ENCODE measurements at places on chromosomes 2 and 18.

- DNase-seq = no peak
These were observed 50.4 kb downstream of the CCDC102B start for GRCh38 chr18:68848242-68848641.

GRCh38 chr2:215236131-215236530, 75.7 kb upstream of the ATIC start:
- DNase-seq = no peak

DNA sequence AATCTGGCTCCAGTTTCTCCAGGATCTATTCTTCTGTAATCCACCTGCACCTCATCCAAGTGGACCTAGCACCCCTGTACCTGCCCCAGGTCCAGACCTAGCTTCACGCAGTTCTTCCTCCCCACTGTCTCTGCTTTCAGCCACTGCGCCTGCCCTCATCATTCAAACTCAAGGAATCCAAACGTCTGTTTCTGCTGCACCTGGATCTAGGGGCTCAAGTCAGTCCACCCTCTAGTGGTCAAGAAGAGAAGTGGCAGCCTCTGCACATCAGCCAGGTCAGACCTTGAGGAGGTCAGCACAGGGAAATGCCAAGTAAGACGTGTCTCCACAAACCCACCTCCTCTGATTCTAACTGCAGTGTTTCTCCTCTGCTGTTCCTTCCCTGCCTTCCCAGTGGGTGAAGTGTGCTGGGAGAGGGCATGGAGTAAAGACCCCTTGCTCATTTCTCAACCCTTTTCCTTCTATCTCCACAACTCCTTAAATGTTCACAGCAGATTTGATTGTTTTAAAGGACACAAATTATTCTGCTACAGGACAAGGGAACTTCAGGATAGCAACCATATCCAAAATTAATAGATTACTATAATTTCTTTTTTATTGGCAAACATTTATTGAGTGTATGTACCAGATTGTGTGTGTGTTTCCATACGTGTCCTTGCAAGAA, 8.6 kb upstream of the RNF152 start:
- DNase-seq = no peak

DNA sequence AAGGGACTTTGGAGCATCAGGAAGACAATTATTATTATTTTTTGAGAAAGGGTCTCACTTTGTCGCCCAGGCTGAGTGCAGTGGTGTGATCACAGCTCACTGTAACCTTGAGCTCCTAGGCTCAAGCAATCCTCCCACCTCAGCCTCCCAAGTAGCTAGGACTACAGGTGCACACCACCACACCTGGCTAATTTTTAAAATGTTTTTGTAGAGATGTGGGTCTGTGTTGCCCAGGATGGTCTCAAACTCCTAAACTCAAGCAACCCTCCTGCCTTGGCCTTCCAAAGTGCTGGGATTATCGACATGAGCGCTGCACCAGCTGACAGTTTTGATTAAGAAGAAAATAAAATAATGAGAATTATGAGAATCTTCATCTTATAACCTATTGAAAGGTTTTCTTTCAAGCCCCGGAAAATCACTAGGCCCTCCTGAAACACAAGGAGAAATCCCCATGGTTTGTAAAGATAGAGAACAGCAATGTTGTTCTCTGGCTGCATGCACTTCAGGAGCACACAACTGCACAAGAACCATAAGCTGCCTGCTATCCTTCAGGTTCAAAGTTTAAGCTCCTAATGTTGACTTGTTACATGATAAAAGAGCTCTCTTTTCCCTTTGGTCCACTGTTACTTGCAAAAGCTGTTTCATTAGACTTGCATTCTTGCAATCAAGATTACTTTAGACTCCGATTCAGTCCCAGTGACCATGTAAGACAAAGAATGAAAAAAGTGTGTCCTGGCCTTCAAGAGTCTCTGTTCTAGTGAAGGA, 16.8 kb downstream of the NPC1 start:
- DNase-seq = no peak

DNA sequence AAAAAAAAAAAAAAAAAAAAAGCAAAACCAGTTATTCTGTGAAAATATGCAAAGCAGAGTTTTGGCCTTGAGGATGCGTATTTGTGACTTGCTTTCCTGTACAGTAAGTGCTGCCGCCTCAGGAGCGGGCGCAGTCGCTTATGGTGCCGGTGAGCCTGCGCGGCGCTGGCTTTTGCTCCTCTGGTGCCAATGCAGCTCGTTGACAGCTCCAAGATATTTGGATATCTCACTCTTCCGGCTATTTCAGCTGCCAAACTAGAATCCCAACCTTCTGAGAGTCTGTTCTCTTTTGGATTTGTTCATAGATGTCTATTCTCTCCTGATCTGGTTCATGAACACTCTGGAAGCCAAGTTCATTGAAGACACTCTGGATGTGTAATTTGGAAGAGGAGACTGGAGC, 184.1 kb downstream of the AGAP1 start:
- no peak for DNase-seq

GRCh38 chr2:62222171-62222570, 26.3 kb downstream of the B3GNT2 start:
- no peak for DNase-seq

- DNase-seq = no peak
These were observed 33.5 kb upstream of the GPC1 start for GRCh38 chr2:240401781-240402551.

- DNase-seq = no peak
These were observed 47.0 kb downstream of the COL4A4 start for GRCh38 chr2:227117027-227117426.

DNA sequence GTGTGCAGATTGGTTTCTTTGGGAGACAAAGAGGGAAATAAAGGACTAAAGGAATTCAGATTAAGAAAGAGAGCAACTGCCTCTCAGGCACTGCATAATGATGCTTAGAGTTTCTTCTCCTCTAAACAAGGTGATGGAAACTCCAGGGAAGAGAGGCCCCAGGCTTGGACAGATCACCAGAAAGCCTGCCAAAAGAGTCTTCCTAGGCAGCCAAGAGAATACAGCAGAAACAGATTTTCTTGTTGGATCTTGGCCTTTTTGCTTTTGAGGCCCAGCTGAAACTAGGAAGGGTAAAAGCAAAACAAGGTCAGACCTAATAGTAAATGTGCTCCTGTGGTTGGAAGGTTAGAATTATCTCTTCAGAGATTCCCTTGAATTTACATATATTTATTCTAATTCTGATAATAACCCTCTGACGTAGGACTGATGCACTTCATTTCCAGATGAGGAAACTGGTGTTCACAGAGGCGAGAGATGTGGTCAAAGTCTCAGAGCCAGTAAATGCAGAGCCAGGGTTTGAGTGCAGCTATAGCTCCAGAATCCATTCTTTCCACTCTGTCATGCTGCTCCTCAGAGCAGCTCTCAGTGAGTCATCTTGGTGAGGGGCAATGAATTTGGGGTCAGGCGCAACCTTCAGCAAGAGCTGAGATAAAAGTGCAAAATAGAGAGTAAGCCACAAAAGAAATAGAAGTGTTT, 142.3 kb upstream of the FBXO11 start:
- no peak for DNase-seq

DNA sequence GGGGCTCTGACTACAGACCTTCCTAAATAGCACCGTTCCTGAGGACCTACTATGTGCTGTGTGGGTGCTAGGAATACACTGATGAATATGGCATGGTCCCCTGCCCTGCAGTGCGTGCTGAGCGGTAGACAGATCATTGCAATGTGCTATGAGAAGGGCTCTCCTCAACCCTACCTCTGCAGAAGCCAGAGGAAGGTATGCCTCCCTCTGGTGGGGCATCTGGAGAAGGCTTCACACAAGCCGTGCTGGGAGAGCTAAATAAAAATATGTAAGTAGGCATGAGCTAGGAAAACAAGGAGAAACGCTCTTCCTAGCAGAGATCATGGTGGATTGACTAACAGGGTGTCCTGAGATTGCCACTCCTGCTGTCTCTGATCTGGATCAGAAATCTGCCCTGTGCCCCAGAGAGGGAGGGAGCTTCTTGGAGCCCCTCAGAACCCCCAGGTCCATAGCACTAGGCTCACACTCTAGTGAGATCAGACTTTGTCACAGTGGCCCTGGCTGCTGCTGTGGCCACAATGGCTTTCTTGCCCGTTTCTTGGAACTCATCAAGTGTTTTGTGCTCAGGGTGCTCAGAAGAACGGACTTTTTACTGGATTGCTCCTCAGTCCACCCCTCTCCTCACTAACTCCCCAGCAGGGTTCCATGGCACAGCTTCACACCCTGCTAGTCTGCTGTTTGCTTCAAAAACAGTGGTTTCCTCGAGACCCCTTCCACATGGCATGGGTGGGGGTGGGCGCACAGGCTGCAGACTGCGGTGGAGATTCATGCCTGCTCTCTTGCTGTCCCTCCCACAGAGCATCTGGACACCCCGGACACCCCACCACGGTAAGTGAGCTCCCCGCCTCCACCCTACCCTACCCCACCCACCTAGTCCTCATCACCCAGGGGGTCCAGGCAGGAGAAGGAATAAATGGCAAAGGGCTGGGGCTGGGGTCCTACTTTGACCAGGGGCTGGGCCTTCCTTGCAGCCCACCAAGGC, 14.2 kb downstream of the SIGLEC15 start:
- DNase-seq = no peak

GRCh38 chr2:182128821-182129707, 143.4 kb downstream of the PPP1R1C start:
- no peak for DNase-seq

DNA sequence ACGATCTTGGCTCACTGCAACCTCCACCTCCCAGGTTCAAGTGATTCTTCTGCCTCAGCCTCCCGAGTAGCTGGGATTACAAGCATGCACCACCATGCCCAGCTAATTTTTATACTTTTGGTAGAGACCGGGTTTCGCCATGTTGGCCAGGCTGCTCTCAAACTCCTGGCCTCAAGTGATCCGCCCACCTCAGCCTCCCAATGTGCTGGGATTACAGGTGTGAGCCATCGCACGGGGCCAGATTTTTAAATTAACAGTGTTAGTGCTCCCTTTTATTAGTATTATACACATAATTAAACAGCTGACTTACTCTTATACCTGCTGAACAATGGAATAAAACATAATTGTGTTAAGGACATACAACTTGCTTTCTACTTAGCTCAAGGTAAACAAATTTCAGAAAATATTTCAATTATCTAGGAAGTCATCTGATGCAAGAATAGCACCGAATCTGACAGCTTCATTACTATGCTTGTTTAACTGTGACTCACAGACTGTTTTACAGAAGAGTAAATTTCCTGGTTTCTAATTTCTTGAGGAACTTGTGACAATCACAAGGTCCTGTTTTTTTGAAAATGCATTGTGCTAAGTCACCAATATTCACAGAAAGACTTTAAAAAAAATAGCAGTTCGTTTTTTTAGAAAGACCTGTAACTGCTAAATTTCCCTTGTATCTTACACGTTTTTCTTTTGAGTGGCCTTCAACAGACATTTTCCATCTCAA, 51.2 kb downstream of the SPIRE1 start:
- no peak for DNase-seq

DNA sequence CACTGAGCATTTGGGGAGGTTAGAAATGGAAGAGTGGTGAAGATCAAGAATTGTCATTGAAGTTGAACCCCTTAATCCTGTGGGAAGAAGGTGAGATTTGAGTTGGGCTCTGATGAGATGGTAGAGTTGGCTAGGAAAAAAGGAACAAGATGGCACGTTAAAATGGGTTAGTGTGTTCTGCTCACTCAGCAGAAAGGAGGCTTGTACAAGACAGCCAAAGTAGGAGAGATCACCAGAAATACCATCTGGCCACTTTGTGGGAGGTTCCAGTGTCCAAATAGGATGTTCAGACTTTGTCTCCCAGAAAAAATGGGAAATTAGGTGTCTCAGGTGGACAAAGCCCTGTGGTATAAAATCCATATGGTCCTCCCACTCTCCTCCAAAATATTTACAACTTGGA, 56.0 kb upstream of the SLC14A2 start:
- DNase-seq = no peak

DNA sequence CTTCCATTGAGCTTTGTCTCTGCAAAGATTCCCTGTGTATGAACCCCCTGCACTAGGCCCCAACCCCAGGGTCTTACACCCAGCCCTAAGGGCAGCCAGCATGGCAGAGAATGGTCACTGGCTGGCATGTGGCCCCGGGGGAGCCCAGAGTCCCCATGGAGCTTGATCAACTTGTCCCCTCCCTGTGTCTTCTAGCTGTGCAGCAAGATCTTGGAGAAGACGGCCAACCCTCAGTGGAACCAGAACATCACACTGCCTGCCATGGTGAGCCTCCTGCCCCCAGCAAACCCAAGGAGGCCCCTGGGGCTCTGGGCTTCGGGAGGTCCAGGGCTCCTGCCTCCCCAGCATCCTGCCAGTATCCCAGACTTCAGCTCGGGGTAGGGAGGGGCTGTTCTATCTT, 81.5 kb downstream of the DYSF start:
- DNase-seq = no peak

- no peak for DNase-seq
These were observed 366.7 kb upstream of the KCNJ3 start for GRCh38 chr2:154331784-154332183.

GRCh38 chr2:152460567-152460966, 125.6 kb downstream of the FMNL2 start:
- no peak for DNase-seq

DNA sequence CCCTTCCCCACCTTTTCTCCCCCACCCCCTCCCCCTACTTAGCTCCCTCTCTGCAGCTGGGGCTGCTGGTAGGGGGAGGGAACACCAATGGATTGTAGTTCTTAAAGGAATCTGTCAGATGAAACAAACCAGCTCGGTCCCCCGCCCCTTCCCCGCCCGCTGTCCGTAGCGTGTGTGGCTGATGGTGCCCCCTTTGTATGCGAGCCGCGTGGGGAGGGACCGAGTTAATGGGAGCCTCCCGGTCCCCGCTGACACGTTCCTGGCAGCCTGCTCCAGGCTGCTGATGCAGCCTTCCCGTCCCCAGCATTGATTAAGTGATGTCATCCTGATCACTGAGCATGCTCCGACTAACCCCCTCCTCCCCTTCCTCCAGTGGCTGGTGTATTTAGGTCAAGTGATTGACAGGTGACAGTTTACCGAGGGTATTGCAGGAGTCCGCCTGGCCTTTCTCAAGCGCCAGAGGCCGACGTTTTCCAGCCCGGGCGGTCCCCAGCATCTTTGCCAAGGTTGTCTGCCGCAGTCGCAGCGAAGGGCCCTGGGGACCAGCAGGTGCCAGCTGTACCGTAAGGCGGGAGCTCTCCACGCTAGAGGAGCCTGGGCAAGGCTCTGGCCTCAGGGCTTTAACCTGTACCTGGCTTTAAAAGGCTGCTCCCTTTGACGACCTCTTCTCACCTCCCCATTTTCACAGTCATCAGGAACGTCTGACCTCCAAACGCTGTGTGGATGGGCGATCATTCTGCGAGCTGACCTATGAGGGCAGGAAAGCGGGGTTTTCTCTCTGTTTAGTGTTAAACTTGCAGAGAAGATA, 1.8 kb downstream of the KIF5C start:
- DNase-seq = no peak

- DNase-seq = no peak
These were observed 40.6 kb downstream of the FBXO48 start for GRCh38 chr2:68426446-68426845.

- no peak for DNase-seq
These were observed 27.1 kb upstream of the ZC3H15 start for GRCh38 chr2:186459009-186459408.

- no peak for DNase-seq
These were observed 140.9 kb upstream of the XPO1 start for GRCh38 chr2:61679096-61679495.

GRCh38 chr2:62941413-62941812, 109.2 kb upstream of the OTX1 start:
- DNase-seq = no peak

Data from stimulated activated CD8-positive, alpha-beta memory T cell treated with anti-CD3 and anti-CD28 coated beads, Interleukin-2, amount 100 ng/mL, for 1 hour (primary cell).